Stimulated activated CD4-positive, alpha-beta T cell treated with anti-CD3 and anti-CD28 coated beads, Interleukin-2, amount 100 ng/mL, for 48 hours (primary cell): ENCODE measurements at places on chromosomes 12 and 14.

DNA sequence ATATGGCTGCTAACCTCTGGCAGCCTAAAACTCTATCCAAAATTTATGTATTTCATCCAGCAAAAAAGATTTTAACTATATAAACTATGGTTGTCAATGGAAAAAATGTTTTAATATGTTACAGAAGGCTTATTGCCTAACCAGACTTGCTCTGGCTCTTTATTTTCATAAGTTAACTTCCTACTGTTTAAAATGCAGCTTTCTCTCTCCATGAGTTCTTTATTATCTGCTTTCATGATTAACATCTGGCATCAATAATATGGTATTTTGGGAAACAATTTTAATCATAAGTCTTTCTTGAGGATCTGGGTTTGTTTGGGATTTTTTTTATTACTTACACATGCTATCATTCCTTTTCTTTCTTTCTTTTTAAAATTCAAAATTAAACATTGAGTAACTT lies 20.5 kb downstream of the KERA start:
- no peak for DNase-seq

- DNase-seq = peak; percentile 52
Observed at GRCh38 chr12:103924761-103925641, 5.2 kb upstream of the HSP90B1 start.

DNA sequence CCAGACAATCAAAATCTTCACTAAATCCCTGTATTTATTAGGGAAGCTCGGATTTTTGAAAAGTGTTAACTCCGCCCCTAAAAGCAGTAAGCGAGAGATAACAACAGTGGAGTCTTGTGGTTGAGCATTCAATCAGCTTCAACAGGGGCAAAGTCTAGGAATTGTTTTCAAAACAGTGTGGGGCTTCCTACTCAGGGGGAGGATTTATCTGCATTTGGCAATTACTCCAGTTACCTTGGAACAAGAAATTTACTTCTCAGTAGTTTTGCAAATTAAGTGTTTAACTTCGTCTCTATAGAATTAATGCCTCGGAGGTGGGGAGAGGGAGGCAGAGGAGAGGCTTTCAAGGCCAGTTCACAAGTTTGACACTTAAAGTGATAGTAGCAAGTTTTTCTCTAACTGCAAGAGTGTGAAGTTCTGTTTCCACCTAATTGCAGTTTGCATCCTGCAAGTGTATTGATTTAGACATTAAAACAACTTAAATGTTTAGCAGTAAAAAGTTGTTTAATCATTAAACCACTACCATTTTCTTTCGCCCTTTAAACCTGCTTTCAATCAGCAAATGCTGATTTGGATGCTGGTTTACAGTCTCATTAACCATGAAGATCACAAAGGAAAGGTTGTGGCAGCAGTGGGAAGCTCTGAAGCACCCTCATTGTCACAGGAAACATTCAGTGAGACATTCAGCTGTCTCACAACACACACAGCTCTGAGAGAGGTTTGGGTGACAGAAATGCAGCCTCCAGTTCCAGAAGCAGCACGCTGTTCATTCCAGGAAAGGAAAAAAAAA lies 102.0 kb downstream of the HMGA2 start:
- no peak for DNase-seq

DNA sequence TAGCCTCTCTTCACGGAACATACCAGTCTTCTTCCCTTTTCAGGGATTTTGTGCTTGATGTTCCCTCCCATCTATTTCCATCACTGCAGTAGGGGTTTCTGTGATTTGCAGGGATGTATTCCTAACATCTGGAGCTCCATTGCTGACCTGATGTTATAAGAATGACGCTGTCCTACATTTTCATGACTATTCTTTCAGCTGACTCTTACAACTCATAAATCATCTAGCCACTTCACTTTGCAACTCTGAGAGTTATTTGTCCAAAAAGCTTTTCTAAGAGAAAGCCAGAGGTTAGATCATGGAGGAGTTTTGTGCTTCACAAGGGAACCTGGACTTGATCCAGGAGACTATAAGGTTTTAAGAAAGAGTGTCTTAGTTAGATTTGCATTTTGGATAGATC lies 116.6 kb upstream of the FAR2 start:
- DNase-seq = no peak

DNA sequence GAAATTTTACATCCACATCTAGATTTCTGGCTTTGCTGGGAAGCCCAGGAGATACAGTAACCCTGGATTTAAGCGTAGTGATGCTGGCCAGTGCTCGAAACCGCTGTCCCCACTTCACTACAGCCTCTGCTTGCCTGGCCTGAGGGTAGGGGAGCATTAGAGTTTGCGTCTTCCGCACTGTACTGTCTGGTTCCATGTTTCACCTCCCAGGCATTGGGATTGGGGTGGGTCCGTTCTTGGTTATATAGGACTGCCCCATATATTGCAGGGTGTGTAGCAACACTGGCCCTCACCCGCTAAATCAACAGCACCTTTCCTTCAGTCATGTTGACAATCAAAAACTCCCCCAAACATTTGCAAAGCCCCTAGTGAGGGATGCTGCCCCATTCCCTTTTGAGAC lies 240.8 kb downstream of the ZFP36L1 start:
- no peak for DNase-seq

- no peak for DNase-seq
Observed at GRCh38 chr14:83924259-83924658, 1605.7 kb upstream of the FLRT2 start.

- DNase-seq = no peak
Observed at GRCh38 chr12:70468741-70469140, 102.7 kb downstream of the KCNMB4 start.
